RKO (cell line): ENCODE measurements at places on chromosomes 5 and 9.

- no peak for DNase-seq
Measured at GRCh38 chr5:82809420-82810143, 267.6 kb downstream of the TMEM167A start.

DNA sequence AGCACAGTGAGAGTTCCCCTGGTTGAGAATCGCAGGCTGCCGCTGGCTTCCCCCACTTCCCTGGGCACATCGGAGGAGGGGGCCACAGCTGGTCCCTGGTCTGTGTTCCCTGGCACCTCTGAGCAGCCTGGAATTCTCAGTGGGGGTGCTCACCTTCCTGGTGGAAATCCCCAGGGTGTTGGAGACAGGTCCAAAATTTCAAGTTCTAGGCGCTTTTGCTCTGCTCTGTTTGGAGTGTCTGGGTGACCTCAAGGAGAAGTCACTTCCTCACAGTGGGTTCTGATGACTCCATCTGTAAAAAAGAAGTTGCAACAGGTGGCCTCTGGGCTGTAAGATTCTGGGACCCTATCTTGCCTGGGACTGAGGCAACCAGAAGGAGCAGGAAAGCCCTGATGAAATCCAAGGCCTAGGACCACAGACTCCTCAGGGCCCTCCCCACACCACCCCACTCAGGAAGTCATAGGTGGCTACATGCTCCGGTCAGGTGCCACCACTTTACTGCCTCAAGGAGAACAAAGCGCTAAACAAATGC is at the start of gene TRAF1:
Gene TRAF1 (minus strand): TSS at position 400 of the 532 bp plus-strand sequence. CDS start 721 bp downstream, outside the sequence.
- no peak for DNase-seq

DNA sequence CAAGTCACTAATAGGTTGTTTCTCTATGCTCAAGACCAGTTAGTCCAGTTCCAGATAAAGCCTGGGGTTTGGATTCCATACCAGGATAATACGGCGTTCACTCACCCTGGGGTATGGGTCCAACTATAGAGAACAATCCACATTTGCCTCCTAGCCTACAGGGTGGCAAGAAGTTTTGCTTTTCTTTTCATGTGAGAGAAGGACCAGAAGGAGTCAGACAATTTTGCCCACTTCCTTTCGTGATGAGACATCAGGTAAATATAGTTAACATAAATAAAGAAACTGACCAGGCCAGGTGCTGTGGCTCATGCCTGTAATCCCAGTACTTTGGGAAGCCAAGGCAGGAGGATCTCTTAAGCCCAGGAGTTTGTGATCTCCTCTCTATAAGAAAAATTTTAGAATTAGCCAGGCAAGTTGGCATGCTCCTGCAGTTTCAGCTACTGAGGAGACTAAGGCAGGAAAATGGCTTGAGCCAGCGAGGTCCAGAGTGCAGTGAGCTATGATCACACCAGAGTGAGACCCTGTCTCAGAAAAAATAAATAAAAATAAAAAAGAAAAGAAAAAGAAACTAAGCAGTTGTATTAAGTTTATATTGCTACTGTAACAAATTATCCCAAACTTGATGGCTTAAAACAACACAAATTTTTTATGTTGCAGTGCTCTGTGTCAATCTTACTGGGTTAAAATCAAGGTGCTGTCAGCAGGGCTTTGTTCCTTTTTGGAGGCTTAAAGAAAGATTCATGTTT is 7.5 kb upstream of the REEP5 start:
- DNase-seq: no peak

DNA sequence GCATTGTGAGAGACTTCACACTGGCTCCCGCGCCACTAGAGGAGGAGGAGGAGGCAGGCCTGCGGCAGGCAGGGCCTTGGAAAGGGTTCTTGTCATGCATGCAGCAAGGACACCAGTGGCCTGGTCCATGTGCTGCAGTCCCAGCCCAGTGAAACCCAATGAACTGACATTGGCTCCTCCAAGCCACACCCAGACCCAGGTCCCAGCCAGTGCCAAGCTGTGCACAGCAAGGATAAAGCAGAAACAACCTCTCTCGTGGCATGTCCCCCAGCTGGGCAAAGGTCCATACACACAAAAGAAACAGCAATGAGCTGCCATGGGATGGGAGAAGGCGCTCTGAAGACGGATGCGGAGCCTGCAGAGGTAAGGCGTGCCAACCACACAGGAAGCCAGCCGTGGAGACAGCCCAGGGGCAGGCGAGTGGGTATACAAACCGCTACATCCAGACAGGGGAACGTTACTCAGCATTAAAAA is 89.2 kb downstream of the SEMA4D start:
- DNase-seq: no peak

GRCh38 chr9:37339923-37340322 is 82.6 kb upstream of the GRHPR start:
- no peak for DNase-seq

DNA sequence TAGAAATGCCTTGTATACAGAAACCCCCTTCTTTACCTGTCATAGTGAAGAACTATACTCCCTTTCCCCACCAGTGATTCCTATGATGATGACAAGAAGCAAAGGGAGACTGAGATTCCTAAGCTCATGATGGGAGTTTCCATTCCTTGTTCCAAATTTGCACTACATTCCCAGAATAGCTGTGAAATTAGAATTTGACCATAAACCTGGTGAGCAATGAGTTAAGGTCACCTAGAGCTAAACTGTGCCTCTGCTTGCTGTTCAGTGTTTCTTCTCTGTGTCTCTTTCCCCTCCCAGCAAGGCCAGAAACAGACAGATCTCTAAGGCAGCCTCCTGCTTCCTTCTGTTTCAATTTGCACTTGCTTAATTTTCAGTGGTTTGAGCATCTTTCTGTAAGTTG is 332.1 kb downstream of the PIK3R1 start:
- no peak for DNase-seq

- DNase-seq: peak; percentile 70
Measured at GRCh38 chr9:137276473-137277328, 825 bp upstream of the TOR4A start.

- no peak for DNase-seq
Measured at GRCh38 chr9:24413651-24414050, 132.0 kb downstream of the IZUMO3 start.

GRCh38 chr5:132233081-132233480 is 5.4 kb upstream of the P4HA2 start:
- no peak for DNase-seq

DNA sequence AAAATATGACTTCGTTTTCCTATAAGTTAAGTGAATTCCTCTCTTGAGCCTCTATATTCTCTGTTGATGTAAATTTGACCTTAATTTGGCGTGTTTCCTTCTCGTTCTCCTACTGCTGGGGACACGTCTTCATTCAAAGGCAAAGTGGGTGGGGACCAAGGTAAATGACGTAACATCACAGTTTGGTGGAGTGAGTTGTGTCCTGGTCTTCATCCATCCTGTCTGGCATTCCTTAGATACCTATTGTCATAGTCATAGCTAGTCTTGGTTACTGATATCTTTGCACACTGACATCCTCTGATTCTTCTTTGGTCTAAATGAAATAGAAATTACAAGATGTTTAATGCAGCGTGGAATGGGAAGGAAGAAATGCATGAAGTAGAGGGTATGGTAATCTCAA is 108.5 kb downstream of the NNT start:
- peak; percentile 27 for DNase-seq

DNA sequence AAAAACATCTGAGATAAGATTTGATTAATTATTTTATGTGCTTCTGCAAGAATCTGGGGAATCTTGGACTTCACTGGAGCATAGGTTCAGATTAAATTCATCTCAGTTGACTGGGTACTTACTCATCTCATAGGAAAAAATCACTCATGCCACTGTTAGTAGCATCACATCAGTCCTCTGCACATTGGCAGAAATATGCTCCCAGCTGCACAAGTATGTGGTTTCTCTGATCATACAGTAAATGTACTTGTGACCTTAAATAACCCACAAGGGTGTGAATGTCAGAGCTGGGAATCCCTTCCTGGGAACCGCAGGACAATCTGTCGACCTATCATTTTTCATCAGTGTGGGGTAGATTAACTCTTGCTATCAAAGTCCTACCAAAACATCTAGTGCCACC is 203.7 kb upstream of the SLC24A2 start:
- DNase-seq: peak; percentile 62

- peak; percentile 56 for DNase-seq
Measured at GRCh38 chr5:133635051-133635450, 22.7 kb upstream of the FSTL4 start.

DNA sequence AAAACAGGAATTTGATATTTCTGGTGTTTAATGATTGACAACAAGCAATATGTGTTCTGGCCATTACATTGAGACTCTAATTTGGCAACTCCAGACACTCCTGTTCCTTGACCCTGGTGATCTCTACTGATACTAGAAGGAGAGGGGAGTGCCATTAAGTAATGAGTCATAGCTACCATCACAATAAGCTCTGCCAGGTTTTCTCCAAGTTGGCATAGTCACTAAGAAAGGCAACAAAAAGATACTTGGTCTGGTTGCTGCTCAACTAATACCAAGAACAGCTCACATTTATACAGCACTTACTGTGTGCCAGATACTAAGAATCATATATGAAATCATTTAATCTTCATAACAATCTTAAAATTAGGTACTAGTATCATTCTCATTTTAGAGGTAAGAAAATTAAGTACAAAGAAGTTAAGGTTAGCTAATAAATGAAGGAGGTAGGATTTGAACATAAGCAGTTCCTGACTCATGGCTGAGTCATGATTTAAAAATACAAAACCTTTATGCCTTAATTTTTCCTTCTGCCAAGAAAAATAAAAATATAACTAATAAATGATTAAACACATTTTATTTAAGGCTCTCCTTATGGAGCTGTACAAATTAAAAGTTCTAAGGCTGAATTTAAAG is 19.9 kb upstream of the PRXL2C start:
- DNase-seq: peak; percentile 47

GRCh38 chr5:77972469-77973252 is 196.5 kb upstream of the TBCA start:
- no peak for DNase-seq
